ENCODE measurements at places on chromosomes 16 and 17.

DNA sequence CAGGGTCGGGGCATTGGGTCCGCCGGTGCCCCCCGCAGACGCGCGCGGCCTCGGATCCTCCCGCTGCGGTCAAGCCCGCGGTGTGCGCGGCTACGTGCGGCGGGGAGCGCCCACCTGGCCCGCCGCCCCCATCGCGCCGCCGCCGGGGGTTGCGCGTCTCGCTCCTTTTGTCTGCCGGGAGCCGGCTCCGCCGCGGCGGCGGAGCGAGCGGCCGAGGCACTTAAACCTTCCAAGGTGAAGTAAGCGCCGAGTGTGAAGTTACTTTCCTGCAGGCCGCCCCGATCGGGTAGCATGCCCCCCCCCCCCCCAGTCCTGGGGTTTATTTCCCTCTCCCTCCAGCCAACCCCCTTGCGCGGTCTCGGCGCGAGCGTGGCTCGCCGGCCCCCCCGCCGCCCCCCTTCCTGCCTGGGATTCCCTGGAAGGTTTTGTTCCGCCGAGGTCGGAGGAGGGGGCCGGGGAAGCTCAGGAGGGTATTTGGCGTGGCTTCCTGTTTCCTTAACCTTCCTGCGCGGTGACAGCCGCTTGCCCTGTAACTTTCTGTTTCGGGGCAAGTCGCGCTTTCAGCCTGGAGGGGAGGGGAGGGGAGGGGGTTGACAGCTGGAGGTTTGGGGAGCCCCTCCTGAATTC lies 56.6 kb upstream of the GSE1 start:
- ATAC-seq = no peak

GRCh38 chr16:71357681-71358080 lies 842 bp upstream of the CALB2 start:
- no peak for ATAC-seq

GRCh38 chr17:64354396-64354795 lies 36.3 kb downstream of the PECAM1 start:
- ATAC-seq = no peak

DNA sequence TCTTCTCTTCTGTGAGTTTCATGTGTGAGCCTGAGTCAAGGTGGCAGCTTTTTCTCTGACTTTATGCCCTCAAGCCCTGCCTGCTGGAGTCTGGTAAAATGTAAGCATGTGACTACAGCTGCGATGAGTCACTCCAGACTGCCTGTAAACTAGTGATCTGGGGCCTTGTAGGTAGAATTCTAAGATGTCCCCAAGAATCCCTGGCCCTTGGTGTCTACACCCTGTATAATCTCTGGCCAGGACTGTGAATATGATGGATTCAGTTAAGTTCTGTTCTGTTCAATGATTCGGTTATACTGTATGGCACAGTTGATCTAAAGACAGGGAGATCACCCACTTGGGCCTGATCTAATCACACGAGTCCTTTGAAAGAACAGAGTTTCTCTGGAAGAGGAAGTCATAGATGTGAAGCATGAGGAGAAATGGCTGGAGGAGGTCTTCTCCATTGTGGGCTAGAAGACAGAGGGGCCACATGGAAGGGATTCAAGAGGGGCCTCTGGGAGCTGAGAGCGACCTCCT lies 29.8 kb downstream of the PRSS54 start:
- ATAC-seq = peak; percentile 92

- peak; percentile 53 for ATAC-seq
Measured at GRCh38 chr17:74199306-74200092, 4.0 kb upstream of the RPL38 start.

GRCh38 chr16:887846-888245 lies 82.9 kb downstream of the LMF1 start:
- ATAC-seq = no peak

DNA sequence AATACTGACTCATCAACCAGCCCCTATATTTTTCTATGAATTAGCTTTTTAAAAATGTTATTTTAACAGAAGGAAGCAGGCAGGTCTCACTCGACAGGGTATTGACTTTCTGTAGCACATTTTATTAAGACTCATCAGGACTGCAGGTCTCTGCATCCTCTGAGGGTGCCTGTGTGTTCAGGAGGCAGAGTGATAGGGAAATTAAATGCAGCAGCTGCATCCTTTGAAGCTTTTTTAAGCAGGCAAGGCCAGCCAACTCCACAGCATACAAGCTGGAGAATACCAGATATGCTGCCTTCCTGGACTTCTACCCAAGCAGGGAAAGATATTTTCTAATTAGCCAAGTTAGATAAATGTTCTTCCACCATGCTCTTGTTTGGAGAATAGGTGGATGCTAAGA lies 124.9 kb downstream of the WSCD1 start:
- no peak for ATAC-seq

- ATAC-seq = no peak
Measured at GRCh38 chr17:6196355-6196754, 126.2 kb downstream of the WSCD1 start.

- ATAC-seq = no peak
Measured at GRCh38 chr17:49588726-49589576, 13.3 kb downstream of the NXPH3 start.

- no peak for ATAC-seq
Measured at GRCh38 chr17:78474614-78475146, 96.2 kb downstream of the PGS1 start.

DNA sequence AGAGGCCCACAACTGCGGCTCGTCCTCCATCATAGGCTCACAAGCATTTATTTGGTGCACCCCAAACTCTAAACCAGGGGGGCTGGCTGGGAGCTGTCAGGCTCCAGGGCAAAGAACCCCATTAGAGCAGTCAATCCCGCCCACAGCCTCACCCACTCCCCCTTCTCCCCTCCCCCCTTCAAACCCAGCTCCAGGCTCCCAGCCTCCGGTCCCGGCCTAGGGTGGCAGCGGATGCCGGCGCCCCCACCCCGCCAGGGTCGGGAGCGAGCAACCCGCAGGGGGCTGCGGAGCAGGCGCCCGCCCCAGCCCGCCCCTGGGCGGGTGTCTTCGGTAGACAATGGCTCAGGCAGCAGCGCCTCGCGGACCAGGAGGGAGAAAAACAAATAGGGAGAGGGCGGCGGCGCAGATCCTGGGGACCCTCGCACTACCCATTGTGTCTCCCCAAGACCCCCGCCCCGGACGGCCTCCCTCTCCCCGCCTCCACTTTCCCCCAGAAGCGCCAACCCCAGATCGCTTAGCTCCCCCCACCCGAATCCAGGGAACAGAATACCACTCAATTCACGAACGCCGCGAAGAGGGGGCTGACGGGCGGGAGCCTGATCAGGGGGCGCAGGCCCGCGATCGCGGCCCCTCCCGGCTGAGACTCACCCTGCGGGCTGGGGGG lies 572 bp downstream of the FAM171A2 start:
- ATAC-seq = peak; percentile 11

- ATAC-seq = peak; percentile 66
Measured at GRCh38 chr16:24036614-24037013, 200.8 kb downstream of the PRKCB start.

- no peak for ATAC-seq
Measured at GRCh38 chr17:74052993-74053711, 150.3 kb upstream of the RPL38 start.

GRCh38 chr16:57534881-57535658 lies 1.3 kb downstream of the CCDC102A start:
- ATAC-seq = no peak

All from esophagus mucosa (tissue), 1 donor.